GM19239 (cell line): ENCODE measurements at places on chromosomes 16 and 17.

DNA sequence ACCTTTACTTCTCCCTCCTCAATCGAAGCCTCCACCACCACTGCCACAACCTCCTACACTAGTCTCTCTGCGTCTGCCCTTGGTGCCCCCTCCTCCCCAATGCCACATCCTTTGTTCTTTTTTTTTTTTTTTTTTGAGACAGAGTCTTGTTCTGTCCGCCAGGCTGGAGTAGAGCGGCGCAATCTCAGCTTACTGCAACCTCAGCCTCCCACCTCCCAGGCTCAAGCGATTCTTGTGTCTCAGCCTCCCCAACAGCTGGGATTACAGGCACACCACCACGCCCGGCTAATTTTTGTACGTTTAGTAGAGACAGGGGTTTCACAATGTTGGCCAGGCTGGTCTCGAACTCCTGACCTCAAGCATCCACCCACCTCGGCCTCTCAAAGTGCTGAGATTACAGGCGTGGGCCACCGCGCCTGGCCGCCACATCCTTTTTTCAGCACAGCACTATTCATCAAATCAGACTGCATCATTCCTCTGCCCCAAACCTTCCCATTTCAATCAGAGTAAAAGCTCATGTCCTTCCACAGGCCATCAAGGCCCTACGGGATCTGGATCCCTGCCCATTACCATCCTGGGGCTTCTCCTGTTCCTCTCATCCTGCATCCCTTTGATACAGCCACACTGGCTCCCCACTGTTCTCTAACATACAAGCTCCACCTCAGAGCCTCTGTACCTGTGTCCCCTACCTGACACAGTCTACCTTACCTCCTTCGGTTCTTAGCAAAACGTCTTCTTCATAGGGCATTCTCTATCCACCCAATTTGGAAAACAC, 2.0 kb downstream of the KLHL11 start:
- no peak for DNase-seq

- peak; percentile 73 for DNase-seq
These were observed 6.6 kb downstream of the TRAF4 start for GRCh38 chr17:28750178-28751047.

- DNase-seq, result no peak
These were observed 140.1 kb downstream of the CLEC16A start for GRCh38 chr16:11084484-11084875.

DNA sequence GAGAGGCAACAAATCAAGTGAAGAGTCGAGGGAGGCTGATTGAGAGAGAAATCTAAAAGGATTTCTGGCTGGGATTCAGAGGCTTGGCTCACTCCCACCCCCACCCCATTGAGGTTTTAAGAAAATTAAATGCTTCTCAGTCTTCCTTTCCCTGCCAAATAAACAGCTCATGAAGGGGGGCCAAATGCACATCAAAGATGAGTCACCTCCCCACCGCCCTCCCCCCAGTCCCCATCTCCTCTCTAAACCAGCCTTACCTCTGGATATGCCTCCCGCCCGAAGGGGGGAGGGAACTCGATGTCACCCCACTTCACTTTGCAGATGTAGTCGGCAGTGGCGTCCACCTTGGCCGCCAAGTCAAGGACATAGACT, 11.6 kb downstream of the ACLY start:
- DNase-seq, result no peak

- DNase-seq, result no peak
These were observed 14.6 kb upstream of the KCTD13 start for GRCh38 chr16:29940656-29941055.

DNA sequence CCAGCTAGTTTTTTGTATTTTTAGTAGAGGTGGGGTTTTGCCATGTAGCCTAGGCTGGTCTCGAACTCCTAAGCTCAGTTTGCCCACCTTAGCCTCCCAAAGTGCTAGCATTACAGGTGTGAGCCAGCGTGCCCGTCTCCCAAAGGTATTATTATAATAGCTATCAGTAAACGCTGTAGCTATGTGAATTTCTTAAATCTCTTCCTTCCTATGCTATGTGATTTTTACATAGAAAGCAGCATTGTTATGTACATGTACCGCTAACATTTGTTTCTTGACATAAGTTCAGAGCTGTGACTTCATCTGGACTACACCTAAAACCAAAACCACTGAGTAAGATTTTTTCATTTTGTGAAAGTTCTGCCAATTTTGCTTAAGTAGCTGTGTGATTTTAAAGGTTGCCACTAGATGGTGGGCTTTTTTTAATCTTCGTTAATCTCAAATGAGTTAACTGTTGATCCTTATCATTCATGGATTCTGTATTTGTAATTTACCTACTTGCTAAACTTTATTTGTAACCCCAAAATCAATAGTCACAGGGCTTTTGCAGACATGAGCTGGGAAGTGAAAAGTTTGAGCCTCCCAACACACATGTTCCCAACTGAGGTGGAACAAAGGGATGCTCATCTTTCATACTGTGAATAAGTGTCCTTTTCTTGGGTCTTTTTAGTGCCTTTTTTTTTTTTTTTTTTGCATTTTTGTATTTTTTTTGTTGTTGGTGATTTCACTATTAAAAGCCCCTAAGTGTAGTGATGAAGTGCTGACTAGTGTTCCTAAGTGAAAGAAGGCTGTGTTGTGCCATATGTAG, 21.9 kb downstream of the PRKAR1A start:
- no peak for DNase-seq

DNA sequence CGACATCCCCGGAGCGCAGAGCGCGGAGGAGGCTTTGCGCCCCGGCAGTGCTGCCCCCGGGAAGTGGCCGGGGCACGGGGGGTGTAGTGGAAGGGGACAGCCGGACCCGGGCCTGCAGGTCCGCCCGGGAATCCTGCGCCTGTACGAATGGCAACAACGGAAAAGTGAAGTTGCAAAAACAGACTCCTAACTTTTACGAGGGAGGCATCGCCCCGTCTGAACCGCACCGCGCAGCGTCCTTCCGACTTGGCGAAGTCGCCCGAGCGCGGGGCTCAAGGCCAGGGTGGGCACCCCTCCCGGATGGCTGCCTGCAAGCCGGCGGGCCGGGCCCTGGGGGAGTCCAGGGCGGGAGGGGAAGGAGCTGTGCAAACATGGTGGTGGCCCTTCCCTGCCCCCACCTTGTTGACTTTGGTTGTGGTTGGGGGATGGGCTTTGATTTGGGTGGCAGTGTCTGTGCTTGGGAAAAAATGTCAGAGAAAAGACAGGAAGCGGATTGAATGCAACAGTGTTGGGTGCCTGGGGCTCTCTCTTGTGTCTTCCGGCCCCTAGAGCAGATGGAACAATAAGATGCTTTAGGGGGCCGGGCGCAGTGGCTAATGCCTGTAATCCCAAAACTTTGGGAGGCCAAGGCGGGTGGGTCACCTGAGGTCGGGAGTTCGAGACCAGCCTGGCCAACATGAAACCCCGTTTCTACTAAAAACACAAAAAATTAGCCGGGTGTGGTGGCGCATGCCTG, 675 bp downstream of the RNF213 start:
- DNase-seq, result no peak

DNA sequence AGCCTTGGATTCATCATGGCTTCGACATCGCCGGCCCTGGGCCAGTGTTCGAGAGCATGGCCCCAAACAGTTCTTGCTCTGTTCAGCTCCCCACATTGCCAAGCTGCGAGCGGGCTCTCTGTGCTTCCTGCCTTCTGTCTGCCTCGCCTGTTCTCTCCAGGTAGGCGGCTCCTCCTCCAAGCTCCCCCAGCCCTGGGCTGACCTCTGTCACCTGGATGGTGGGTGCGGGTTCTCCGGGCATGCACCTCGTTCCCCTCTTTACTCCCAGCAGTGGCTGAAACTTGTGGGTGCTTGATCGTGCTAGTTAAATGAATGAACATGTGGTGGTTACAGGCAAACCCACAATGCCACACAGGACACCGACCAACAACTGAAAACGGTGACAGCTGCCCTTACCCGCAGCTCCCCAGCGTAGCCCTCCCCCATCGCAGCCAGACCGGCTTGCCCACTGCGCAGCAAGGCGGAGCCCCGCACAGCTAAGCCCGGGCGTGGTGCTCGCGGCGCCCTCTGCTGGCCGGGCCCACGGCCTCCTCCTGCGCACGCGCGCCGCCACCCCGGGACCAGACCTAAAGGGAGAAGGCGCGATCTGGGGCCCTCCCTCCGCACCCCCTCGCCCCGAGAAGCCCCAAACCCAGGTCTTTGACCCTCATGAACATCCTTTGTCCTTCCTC, 23.0 kb upstream of the EIF1 start:
- peak; percentile 77 for DNase-seq

- DNase-seq, result no peak
These were observed 24.4 kb upstream of the ABCC11 start for GRCh38 chr16:48271728-48272127.

- no peak for DNase-seq
These were observed 42.9 kb downstream of the USP10 start for GRCh38 chr16:84742641-84743092.

DNA sequence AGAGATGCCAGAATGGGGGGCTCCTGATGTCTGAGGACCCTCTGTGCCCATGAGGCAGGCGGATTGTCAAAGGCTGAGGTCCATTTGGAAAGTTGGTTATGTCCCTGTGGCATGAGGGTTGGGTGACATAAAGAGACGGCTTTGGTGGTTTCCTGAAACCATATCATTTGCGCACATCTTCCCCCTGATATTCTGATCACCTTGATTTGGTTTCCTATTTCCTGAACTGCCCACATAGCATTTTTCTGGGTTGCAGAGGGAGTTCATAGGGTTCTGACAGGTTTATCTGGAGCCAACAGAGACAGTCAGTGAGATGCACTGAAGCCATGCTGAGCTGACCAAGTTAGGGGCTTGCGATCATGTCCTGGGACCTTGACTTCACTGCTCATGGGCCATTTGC, 15.7 kb upstream of the RNF222 start:
- no peak for DNase-seq

DNA sequence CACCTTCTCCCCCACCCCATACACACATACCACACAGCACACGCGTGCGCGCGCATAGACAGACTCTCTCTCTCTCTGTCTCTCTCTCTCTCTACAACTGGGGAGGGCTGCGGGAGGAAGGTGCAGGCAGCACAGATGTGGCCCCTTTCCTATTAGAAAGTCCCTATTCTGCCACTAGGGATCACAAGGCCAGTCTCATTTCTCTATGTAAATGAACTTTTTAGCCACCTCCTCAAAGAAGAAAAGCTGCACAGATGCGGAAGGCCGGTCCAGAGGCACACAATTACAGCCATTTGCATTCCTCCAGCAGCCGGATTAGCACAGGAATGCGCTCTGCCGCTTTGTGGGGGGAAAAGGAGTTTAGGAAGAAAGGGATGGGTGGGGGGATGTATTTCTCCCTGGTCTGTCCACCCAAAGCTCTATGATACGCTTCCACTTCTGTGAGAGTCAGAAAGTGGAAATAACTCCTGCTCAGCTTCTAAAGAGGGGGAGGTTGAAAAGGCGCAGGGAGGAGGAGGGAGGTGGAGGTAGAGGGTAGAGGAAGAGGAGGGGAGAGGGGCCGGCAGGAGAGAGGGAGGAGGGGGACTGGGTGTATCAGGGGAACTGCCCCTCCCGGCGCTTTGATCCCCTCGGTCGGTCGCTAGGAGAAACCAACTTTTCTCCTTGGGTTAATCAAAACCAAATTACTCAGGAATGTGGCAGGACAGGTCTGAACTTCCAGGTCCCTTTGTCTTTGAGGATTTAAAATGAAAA, 11.7 kb downstream of the ZFHX3 start:
- DNase-seq, result peak; percentile 56

DNA sequence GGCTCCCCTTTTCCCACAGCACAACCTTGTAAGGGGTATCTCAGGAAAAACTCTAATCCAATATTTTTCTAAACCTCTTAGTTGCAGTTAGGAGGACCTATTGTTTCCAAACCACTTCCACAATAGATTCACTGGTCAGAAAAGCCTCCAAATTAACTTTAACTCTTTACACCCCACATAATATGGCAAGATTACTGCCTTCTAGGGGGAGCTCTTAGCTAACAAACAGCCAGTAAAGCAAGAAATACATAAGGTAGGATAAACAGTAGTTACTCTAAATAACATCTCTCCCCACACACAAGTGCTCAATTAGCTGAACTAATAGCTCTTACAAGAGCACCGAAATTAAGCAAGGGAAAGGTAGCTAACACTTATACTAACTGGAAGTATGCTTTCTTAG, 192.1 kb upstream of the KIF2B start:
- DNase-seq, result no peak

- no peak for DNase-seq
These were observed 54.8 kb downstream of the CHD9NB start for GRCh38 chr16:52997922-52998321.

DNA sequence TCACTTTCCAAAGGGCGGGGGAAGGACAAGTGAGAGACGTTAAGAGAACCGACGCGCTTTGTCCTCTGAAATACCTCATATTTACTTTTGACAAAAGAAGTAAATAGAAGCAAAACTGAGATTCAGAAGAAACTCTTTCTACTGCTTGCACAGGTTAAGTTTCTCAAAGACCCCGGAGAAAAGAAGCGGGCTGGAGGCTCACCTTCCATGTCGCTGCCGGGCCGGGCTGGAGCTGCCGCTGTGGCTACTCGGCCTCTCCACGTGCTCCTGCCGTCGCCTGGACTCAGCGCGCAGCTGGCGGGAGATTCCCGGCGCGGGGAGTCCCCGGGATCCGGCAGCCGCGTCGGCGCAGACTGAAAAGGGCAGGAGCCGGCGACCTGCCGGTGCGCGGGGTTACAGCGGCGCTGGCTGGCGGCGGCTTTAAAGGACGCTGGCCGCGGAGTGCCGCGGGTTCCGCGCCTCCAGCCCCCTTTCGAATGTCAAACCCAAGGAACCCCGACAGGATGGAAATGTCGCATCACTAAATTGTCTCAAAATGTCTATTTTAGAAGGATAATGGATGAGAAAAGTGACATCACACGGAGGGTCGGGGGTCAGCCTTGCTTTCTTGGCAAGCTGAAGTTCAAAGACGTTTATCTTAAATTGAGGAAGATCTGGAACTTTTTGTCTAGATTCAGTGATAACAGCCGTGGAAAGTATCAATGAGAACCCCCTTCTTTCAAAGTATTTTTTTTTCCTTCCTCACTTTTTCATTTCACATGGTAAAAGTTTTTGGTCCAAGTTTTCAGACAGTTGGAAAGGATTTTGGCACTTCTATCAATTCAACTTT, at the start of gene IKZF3:
Gene IKZF3, minus strand, starts transcription at position 395 of the 829 bp plus-strand sequence. Its CDS starts 186 bp downstream, at position 209.
- no peak for DNase-seq

- DNase-seq, result no peak
These were observed 29.1 kb downstream of the TRIM16 start for GRCh38 chr17:15654886-15655561.

GRCh38 chr16:51713502-51713901, 562.4 kb upstream of the SALL1 start:
- DNase-seq, result no peak

DNA sequence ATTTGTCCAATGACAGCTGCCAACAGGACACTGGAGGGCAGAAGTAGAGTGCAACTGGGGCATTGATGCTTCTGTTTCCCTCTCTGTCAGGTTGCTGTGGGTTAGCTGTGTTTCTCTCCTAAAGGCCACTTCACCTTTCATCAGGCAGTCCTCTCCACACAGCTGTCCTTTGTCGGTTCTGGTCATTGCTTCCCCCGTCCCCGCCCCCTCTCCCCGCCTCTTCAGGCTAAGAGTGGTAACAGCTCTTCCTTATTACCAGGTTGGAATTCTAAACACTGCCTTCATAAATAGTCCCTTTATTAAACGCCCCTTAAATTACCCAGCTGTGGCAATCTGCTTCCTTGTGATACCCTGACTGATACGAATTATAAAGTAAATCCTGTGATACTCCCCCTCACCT, 31.8 kb upstream of the NSRP1 start:
- no peak for DNase-seq

- DNase-seq, result no peak
These were observed 10.6 kb upstream of the CES3 start for GRCh38 chr16:66950437-66950836.
